ENCODE measurements at places on chromosomes 5 and 9.

DNA sequence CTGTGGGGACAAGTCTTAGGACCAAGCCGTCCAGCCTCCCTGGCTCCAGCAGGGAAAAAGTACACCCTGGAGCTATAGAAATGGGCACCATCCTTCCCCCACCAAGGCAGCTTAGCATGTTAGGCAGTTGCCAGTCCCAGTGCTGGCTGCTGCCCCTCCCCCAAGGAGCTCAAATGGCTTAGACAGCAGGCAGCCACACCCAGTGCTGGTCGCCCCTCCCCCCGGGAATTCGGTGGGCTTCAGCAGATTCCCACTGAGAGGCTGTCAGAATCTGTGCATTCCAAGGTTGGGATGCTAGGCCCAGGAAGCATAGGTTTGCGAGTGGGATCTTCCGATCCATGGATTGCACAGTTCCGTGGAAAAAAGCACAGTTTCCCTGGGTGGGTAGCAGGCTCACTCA lies 105.2 kb upstream of the ITGA1 start:
- no peak for DNase-seq

GRCh38 chr5:23314827-23315226 lies 192.6 kb upstream of the PRDM9 start:
- no peak for DNase-seq

GRCh38 chr5:36720688-36721087 lies 114.3 kb downstream of the SLC1A3 start:
- no peak for DNase-seq

- no peak for DNase-seq
Observed at GRCh38 chr5:13508559-13508958, 435.9 kb downstream of the DNAH5 start.

- DNase-seq = no peak
Observed at GRCh38 chr9:120080849-120081248, 499.1 kb downstream of the CDK5RAP2 start.

DNA sequence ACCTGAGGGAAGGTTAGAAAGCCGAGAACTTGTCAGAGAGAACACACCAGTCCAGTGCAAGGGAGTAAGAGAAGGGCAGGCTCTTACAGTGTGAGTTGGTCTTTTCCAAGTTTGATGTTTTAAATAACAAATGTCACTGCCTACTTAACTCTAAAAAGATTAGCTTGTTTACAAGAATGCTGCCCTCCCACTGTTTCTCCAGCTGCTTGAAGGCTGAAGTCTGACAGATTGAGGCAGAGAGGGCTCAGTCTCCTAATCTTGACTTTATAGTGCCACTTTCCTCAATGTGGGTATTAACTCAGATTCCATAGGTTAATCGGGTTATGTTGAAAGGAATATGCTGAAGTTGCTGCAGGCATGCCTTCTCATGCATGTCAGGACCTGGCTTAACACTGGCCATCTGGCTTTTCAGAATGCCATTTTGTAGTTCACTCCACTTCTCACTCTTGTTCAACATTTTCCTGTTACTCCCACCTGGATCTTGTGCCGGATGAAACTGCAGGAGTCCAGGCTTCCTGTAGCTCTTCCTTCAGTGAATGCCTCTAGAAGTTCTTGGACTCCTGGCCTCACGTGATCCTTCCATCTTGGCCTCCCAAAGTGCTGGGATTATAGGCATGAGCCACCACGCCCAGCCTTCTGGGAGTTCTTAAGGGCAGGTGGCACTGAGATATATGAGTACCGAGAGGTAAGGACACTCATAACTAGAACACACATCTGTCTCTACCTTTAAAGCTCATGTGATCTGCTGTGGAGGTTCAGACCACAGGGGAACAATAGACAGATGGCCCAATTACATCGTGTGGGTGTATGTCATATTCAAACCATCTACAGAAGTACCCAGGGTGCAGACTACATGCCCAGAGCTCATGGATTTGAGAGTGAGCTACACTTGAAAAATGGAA lies 249.7 kb downstream of the ARHGAP26 start:
- no peak for DNase-seq

DNA sequence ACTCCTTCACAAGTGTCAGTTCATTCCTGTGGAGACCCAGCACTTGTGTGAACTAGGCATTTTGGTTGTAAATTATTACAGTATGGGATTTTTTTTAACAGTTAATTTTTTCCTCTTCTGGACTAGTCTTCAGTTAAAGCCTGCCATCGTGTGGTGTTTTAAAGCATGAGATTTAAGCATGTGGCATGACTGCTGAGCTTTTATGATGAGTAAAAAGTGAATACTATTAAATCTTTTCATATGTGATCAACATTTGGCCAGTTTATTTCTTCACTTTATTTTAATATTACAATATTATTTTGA lies 25.0 kb downstream of the LMNB1 start:
- DNase-seq = no peak

All from stimulated activated CD8-positive, alpha-beta memory T cell treated with anti-CD3 and anti-CD28 coated beads, Interleukin-2, amount 100 ng/mL, for 1 hour (primary cell).